ENCODE measurements at places on chromosomes 5 and 9.

GRCh38 chr5:173180331-173180730 is 36.0 kb downstream of the BNIP1 start:
- no peak for DNase-seq

GRCh38 chr5:135671052-135671705 is 92.4 kb upstream of the CXCL14 start:
- no peak for DNase-seq

DNA sequence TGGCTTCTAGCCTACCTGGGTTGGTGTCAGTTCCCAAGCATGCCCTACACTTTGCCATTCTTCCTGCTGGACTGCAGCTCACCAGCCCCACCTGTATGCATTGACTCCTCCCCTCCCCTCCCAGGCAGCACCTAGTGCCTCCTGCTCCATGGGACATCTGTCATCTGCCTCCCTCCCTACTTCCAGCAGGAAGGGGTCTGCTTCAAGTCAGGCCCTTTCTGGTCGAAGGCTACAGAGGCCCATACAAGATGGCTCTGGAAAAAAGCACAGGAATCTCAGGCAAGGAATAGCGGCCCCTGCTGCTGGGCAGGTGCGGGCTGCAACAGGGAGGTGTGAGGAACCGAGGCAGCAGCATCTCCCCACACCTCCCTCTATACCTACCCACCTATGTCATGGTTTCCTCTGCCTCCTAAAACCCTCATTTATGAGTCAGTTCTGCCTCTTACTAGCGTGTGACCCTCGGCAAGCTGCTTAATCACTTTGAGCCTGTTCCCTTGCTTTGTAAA is 19.7 kb downstream of the WWC1 start:
- no peak for DNase-seq

- DNase-seq, result no peak
Measured at GRCh38 chr5:39486790-39487189, 62.0 kb upstream of the DAB2 start.

- no peak for DNase-seq
Measured at GRCh38 chr5:169777159-169777558, 140.1 kb downstream of the DOCK2 start.

GRCh38 chr5:56685503-56686217 is 129.7 kb upstream of the MAP3K1 start:
- no peak for DNase-seq

GRCh38 chr9:112245126-112245525 is 70.0 kb upstream of the SUSD1 start:
- DNase-seq, result no peak

DNA sequence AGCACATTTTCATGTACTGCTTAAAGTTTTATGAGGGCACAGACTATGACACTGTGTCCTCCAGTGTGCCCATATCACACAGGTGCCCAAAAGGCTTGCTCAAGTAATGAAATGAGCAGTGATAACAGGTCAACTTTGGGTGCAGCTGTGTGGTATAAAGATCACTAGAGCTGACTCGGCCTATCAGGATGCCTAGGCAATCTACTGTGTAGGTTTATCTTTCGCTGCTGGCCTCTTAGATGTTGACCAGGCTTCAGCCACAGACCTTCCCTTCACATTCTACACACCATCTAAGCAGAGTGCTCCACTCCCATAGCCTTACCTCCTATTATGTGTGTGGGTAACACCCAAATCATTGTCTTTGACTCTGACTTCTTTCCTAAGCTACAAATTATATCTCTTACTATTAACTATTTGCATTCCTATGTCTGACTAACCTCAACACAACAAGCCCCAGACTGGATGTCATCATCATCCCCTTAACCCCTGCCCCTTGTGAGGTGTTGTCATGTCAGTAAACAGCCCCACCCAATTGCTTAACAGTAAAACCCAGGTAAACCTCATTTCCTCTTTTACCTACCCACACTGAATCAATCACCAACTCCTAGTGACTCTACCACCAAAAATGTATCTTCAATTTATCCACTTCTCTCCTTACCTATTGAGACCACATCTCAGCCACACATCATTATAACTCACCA is 2.5 kb downstream of the SREK1IP1 start:
- no peak for DNase-seq
